ENCODE measurements at places on chromosomes 4 and X. TPM values are rescaled to one million over a fixed set of nuclear protein-coding genes. Genes with fewer than 3 reads are reported as not detected.

GRCh38 chrX:48487362-48487798, 11.4 kb downstream of the FTSJ1 start:
- DNase-seq, result peak; percentile 96

DNA sequence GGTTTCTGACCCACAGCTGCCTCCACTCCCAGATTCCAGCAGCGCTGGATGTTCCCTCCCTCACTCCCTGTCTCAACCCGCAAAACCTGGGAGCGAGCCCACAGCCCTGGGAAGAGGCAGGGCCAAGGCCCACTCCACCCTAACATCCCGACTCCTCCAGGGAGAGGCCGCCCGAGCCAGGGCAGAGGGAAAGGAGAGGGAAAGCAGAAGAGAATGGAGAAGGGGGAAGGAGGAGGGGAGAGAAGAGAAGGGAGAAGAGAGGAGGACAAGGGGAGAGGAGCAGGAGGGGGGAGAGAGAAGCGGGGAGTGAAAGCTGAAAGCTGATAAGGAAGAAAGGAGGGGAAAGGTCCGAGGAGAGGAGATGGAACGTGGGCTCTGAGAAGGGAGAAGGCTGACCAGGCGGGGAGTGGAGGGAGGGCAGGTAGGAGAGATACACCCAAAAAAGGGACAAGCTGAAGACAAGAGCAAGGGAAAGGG, 120.2 kb upstream of the PJA1 start:
- DNase-seq, result no peak

DNA sequence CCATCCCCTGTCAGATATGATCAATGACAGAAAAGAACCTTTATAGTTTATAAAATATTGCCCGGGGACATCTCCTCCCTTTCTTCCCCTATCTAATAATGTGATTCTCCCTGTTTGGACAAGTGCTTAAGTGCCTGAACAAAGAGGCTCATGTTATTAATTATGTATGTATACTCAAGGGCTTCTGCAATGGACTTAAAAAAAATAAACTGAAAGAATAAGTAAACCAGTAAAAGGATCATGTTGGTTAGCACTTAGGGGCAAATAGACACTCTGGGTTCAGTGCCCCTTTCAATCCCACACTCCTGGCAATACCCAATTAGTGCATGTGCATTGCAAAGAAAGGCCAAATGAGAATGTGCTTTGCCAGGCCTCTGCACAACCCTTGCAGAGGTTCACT, 30.7 kb upstream of the RPS6KA6 start:
- DNase-seq, result no peak

- no peak for DNase-seq
These were observed 13.1 kb downstream of the HPF1 start for GRCh38 chr4:169744601-169745000.

GRCh38 chrX:17629519-17629918, 107.8 kb upstream of the SCML1 start:
- DNase-seq, result no peak

GRCh38 chr4:104677116-104677515, 182.4 kb upstream of the CXXC4 start:
- DNase-seq, result no peak

GRCh38 chr4:132063829-132064228, 1085.3 kb upstream of the PCDH10 start:
- no peak for DNase-seq

GRCh38 chr4:168755598-168756477, 254.2 kb downstream of the CBR4 start:
- DNase-seq, result no peak

DNA sequence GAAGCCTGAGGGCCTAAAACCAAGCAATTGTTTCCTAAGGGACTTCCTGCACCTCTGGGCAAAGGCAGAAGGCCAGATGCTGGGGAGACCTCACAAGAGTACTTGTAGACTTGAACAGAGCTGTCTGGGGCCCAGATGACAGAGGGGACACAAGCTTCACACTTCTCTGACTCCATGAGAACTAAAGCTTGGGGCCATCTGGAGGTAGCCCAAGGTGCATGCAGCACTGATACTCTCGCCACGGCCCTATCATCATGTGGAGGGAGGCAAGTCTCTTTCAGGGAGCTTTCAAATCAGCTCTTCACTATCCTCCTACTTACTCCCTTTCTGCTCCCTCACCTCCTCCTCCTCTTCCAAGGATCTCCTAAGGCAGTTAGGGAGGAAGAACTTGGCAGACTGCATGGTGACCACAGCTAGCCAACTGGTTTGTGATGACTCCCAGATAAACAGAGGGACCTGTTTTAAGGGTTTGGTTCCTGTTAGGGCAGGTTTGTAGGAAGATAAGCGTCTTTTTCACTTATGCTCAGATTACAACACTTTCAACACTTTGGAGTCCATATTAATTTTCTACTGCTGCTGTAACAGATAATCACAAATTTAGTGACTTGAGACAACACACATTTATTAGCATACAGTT, 23.8 kb downstream of the MSL3 start:
- no peak for DNase-seq

GRCh38 chr4:149029056-149029651, 586.9 kb upstream of the NR3C2 start:
- no peak for DNase-seq

DNA sequence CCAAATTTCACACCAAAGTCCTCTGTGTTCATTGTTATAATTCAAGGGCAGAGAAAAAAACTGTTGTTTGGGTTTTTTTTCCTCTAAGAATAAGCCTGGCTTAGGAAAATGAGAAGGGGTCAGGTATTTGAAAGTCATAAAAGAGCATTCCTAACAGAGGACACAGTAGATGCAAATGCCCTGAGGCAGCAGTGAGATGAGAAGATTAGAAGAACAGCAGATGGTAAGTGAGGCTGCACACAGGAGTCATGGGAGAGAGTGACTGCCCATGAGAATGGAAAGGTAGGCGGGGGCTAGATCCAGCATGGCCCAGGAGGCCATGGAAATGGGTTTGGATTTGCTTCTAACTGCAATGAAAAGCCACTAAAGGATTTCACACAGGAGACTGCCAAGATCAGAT, 107.5 kb upstream of the RBPJ start:
- no peak for DNase-seq

The CLDN22 gene
- not detected for total RNA-seq

The PITX2 gene
- total RNA-seq, result 6.6 TPM

The PNMA5 gene
- total RNA-seq, result not detected

The CDKL5 gene
- 9.1 TPM for total RNA-seq

The GSX2 gene
- not detected for total RNA-seq

The TLR1 gene
- 10.3 TPM for total RNA-seq

The RUFY3 gene
- 71.2 TPM for total RNA-seq

The LGI2 gene
- 0.98 TPM for total RNA-seq

The ADH1B gene
- total RNA-seq, result 891 TPM

The TRIM60 gene
- not detected for total RNA-seq

The GAGE13 gene
- total RNA-seq, result not detected

The DUSP21 gene
- total RNA-seq, result not detected

Data from vagina (tissue), 2 donors.